ENCODE measurements at places on chromosomes 4 and X.

GRCh38 chr4:13484749-13485221, 645 bp upstream of the RAB28 start:
- no peak for DNase-seq

- DNase-seq, result no peak
Observed at GRCh38 chr4:47736146-47736545, 101.7 kb downstream of the CORIN start.

GRCh38 chr4:147855571-147856009, 123.7 kb downstream of the ARHGAP10 start:
- DNase-seq, result no peak

GRCh38 chr4:40502934-40503333, 126.7 kb downstream of the RBM47 start:
- DNase-seq, result no peak

GRCh38 chr4:139770361-139770760, 104.7 kb downstream of the MGST2 start:
- no peak for DNase-seq

DNA sequence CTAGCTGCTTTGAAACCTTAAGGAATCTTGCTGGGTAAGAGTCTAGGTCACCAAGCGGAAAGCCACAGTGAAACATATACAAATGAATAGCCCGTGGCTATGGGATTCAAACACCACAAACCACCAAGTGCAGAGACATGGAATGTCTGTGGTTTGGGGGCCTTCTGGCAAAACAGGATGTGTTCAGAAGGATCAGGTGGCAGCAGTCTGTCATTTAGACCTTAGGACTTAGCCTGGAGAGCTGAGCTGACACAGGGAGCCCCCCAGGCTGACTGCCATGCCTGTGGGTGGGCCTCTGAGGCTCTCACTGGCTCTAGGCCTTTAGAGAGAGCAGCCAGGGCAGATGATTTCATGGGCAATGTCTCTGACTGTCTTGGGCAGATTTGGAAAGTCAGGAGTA, 225.6 kb downstream of the FBXW7 start:
- DNase-seq, result no peak
